ENCODE measurements at places on chromosomes 16 and 17.

DNA sequence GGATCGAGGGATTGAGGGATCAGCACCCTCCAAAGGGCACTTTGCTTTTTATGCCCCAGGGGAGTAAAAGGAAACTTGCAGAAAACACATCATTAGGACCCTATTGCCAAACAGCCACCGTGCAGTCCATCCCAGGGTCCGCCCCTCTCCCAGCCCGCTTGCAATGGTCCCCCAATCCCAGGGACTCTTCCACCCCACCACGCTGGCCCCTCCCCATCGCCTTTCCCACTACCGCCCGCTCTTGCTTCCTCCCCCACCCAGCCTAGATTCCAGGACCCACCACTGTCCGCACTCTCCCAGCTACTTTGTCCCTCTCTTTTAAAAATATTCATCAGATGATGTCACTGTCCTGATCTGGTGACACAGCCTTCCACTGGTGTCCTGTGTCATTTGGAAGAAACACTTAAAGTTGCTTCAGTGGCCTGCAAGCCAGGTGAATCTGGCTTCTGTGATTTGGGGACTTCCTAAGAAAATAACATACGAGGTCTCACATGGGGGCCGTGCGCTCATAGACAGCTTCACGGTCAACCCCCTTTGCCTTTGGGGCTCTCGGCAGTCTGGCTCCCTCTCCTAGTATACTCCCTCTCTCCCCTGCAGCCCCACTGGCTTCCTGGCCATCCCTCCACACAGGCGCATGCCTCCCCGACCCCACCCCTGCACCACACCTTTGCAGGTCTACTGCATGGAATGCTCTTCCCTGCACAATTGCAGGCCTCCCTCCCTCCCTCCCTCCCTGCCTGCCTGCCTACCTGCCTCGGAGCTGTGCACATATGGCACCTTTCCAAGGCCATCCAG, 127.9 kb downstream of the RBFOX3 start:
- no peak for DNase-seq

DNA sequence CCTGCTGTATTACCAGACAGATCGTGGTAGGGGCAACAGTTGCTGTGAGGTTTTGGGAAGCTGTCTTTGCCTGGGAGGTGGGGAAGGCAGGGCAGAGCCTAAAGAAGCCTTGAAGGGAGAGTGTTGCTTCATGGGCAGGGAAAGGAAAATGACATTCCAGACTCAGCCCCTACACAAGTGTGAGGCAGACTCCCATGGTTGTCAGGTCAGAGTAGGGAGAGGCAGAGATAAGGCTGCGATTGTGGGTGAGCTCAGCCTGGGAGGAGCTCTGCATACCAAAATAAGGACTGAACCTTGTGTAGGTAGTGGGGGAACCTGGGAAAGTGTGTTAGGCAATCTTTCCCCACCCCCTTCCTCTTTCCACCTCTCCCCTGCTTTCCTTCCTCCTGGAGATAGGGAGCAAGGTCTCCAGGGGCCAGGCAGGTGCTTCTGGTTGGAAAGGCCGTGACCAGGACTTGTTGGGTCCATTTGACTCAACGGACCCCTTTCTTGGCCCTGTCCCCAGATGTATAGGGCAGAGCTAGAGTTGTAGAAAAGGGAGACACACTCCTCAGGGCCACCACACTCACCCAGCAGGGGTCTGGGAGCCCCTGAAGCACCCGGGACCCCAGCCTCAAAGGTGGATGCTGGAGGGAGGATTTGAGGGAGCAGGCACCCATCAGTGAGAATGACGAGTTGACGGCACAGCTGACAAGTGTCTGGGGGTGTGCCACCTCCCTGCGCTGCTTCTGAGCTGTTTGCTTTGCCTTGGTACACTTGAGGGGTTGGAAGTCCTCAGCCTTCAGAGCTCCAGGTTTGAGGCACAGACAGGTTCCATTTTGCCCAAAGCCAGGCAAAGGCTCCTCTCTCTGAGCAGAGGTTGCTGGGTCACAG, 18.5 kb upstream of the TOB1 start:
- DNase-seq: peak; percentile 96

DNA sequence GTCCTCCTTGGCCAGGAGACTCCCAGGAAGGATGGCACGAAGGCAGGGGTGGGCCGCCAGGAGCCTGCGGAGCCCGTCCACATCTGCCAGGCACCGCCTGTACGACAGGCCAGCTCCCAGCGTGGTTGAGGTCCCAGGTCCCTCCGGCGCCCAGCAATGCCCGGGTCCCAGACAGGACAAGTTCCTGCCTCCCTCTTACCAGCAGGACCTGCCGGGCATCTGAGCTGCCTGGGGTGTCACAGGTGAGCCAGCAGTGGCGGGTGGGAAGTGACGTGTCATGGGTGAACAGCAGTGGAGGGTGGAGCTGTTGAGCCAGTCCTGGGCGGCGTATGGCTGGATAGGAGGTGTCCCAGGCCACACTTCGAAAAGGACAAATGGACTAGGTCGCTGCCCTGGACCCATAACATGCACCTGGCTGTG, 15.7 kb upstream of the BAHCC1 start:
- DNase-seq: peak; percentile 90

DNA sequence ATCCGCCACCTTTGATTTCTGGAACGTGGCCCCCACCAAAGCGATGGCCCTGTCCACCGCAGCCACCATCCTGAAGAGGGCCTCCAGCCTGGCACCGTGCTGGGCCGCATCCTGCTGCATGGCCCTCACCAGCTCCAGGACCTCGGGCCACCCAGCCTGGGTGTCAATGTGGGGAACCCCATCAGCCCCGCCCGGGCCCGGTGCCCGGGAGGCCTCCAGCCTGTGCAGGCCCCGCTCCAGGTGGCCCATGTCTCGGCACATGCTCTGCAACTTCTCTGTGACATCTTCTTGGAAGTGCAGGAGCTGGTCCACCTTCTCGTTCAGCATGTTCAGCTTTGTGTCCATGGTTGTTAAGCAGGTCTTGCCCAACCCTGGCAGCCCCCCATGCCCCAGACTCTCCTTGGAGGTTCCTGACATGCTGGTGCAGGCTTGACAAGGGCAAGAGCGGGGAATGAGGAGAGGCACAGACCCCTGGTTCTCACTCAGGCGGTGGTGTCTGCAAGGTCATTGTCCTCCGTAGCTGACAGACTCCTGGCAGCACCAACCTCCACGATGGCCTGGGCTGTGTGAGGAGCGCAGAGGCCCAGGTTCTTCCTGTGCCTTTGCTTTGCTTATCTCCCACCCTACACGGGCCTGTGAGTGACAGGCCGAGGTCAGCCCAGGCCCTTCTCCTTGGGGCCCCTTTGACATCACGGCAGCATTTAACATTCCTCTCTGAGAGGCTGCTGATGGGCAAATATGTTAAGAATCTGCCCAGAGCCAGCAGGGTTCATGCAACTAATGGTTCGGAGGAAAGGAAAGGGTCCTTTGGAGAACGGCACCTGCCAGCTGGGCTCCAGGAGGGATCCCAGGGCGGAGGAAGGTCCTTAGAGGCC, at the start of gene MYLK3:
TSS of gene MYLK3 (minus strand) at position 568 of the 875 bp plus-strand sequence. CDS start at position 417, 151 bp downstream.
- DNase-seq: no peak

- no peak for DNase-seq
These were observed 18.5 kb downstream of the CRLF3 start for GRCh38 chr17:30805944-30806456.

- DNase-seq: no peak
These were observed 4.8 kb downstream of the SHISA6 start for GRCh38 chr17:11245791-11246190.

DNA sequence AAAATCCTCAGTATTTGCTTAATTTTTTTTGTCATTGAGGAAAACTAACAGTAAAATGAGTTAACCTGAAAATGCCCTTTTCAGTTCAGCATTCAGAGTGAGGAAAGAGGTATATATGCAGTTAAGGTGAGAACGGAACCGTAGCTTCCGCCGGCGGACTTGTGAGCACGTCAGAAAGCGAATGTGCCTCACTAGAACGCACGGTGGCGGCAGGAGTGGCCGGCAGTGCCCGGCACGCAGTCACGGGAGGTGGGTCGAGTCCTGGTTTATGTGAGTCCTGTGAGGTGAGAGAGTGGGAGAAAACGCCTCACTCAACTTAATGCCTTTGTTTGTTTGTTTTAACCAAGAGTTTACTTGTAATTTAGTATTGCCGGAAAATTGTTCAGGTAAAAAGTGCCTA, 6.1 kb downstream of the SEC14L1 start:
- DNase-seq: no peak

- no peak for DNase-seq
These were observed 280.9 kb downstream of the UTP18 start for GRCh38 chr17:51541215-51541614.

GRCh38 chr16:47676635-47677177, 215.6 kb downstream of the PHKB start:
- DNase-seq: no peak

DNA sequence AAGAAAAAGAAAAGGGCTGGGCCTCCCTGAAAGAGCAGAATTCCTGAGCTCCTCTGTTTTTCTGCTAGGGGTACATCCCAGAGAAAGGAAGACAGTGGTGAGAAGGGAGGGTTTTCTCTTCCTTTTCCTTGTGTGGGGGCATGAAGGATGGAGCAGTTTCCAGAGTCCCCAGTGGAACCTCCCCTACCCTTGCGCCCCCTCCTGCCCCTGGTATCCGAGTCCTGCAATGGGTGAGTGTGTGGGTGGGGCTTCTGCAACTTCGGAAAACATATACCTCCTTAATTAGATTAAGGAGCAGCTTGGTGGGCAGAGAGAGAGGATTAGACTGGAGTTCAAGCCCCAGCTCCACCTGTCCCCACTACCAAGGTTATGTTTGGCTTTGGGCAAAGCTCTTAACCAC, 5.4 kb upstream of the GIP start:
- no peak for DNase-seq

- no peak for DNase-seq
These were observed 4.3 kb downstream of the GID4 start for GRCh38 chr17:18043491-18043890.

DNA sequence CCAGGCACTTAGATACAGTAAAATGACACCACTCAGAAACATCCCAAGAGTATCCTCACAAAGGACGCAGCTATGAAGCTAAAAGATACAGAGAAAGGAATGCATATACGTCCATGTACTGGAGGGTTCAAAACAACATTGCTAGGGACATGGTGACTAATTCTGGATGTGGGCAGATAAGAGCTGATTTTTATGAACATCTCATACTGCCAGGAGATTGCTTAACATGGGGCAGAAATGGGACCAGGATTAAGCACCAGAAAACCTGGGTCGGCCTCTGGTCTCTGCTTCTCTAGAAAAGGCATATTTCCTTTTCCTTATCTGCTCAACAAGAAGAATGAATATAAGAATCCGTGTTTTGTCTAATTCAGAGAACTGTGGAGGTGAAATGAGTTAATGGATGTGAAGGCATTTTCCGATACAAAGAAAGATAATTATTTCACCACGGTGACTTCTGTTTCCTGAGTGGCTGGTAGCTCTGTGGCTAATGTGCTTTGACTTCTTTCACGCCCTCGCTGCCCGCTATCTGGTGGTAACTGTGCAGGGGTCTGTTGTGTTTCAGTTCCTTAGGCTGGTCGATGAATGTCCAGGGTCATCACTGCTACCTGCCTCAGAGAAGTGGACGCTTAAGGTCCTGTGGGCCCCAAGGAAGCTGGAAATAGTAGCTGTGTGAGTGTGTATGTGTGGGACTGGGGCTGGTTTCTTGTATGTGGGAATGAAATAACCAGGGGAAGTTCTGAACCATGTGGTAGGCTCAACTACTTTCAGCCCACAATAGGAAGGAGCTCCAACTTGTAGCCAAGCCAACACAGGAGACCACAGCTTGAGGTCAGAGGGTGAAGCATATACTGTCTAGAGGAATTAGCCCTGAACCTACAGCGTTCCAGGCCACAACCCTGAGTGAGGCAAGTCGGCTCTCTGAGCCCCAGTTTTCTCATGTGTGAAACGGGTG, 15.8 kb upstream of the CCL5 start:
- DNase-seq: no peak

GRCh38 chr16:89601906-89602272, 11.6 kb upstream of the DPEP1 start:
- DNase-seq: no peak

DNA sequence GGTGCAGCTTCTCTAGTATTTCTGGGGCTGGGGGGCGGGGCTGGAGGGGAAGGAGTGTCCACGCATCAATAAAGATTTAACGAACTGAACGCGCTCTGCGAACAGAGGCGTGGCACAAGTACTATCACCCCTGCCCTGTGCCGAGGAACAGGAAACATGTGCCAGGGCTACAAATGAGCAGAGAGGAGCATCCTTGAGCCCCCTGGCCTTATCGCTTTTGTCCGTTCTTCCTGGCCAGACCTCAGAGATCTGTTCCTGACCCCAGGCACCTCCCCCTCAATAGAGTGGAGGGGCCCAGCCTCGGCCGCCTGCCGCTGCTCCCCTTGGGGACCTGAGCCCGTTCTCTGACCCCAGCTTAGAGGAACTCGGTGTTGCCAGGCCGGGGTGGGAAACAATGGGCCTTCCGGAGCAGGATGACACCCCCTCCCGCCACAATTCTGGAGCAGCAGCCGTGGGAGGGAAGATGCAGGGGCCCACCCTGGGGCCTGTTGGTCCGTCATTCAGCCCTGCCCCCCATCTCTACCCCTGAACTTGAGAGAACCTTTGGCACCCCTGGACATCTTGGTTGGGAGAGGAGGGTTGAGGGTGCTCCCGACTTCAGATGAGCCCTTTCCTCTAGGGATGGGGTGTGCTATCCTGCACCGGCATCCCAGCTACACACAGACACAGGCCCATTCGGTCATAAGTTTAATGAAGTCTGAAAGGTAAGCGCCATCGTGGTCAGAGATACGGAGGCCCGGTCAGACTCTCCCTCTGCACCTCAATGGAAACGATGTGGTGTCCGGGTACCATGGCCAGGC, 1.1 kb downstream of the NAA38 start:
- no peak for DNase-seq

DNA sequence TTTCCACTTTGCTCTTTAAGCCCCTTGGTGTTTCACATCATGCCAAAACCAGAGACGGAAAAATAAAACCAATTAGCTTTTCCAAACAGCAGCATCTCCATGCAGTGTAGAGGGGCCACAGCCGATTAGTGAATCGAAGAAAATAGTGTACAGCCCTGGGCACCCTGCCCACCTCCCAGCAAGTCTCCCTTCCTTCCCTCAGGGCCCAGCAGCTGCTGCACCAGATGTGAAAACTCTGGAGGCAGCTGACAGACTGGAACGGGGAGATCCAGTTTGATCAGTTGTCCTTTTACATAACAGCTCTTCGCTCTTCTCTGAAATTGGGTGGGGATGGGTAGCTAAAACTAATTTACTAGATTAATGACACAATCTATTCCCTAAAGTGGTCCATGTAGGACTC, 19.3 kb downstream of the TMEM11 start:
- DNase-seq: no peak

- DNase-seq: peak; percentile 39
These were observed 13.3 kb upstream of the RBBP6 start for GRCh38 chr16:24525970-24526559.

DNA sequence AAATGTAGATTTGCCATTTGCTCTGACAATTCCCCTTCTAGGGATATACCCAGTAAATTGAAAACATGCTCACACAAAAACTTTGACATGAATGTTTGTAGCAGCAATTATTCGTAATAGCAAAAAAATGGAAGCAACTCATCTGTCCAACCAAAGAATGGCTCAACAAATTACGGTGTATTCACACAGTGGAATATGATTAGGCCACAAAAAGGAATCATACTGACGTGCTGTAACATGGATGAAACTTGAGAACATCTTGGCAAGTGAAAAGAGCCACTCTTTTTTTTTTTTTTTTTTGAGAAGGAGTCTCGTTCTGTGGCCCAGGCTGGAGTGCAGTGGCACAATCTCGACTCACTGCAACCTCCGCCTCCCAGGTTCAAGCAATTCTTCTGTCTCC, 24.1 kb upstream of the SPNS3 start:
- no peak for DNase-seq

- DNase-seq: no peak
These were observed 31.5 kb downstream of the NLRP1 start for GRCh38 chr17:5552841-5553240.

All from PC-9 (cell line).